Activated CD8-positive, alpha-beta T cell treated with anti-CD3 and anti-CD28 coated beads, Interleukin-2, amount 10 ng/mL, durations not matched to agents 7 days and 5 days (primary cell): ENCODE measurements at places on chromosomes 1 and 21. TPM values are rescaled to one million over a fixed set of nuclear protein-coding genes. Genes with fewer than 3 reads are reported as not detected.

CSF3R gene
- total RNA-seq: 0.05 TPM

OTUD7B gene
- 10.3 TPM for total RNA-seq

MARK1 gene
- total RNA-seq: not detected

PTAFR gene
- 0.47 TPM for total RNA-seq

TRPM2 gene
- 40.9 TPM for total RNA-seq

CRYAA gene
- total RNA-seq: not detected

CA6 gene
- total RNA-seq: 6.4 TPM

KCNE2 gene
- not detected for total RNA-seq

TEX38 gene
- not detected for total RNA-seq

FDPS gene
- 270 TPM for total RNA-seq

TPM3 gene
- 856 TPM for total RNA-seq

PLA2G2F gene
- not detected for total RNA-seq

TIAM1 gene
- total RNA-seq: 41.5 TPM

VSIG8 gene
- total RNA-seq: not detected

EXTL1 gene
- not detected for total RNA-seq

HDGF gene
- 264 TPM for total RNA-seq

AK5 gene
- 1.2 TPM for total RNA-seq

GPR25 gene
- total RNA-seq: 0.39 TPM

ASCL5 gene
- not detected for total RNA-seq

LIPI gene
- total RNA-seq: not detected

PHC2 gene
- 42.2 TPM for total RNA-seq

VASH2 gene
- 0.16 TPM for total RNA-seq

RUNX3 gene
- 147 TPM for total RNA-seq

ROR1 gene
- total RNA-seq: not detected

TBX15 gene
- total RNA-seq: not detected

SZT2 gene
- 57.2 TPM for total RNA-seq

DNASE2B gene
- total RNA-seq: not detected

ADGRB2 gene
- total RNA-seq: 0.37 TPM

FCRL4 gene
- total RNA-seq: not detected

EDN2 gene
- not detected for total RNA-seq

TSPEAR gene
- not detected for total RNA-seq

DYNLT5 gene
- not detected for total RNA-seq

DNAJC28 gene
- 0.40 TPM for total RNA-seq

PGBD5 gene
- total RNA-seq: not detected

CATSPERE gene
- total RNA-seq: 0.37 TPM

PLEKHN1 gene
- total RNA-seq: 2.2 TPM

LRRC53 gene
- not detected for total RNA-seq

ZNF593OS gene
- not detected for total RNA-seq

SPRR2B gene
- total RNA-seq: not detected

SH3BGRL3 gene
- 814 TPM for total RNA-seq

POFUT2 gene
- 13.6 TPM for total RNA-seq

CFAP45 gene
- total RNA-seq: 0.34 TPM

TFF1 gene
- total RNA-seq: not detected

CDA gene
- not detected for total RNA-seq

FYB2 gene
- total RNA-seq: not detected

RNU11 gene
- total RNA-seq: not detected

B3GALT2 gene
- 0.94 TPM for total RNA-seq

FCAMR gene
- not detected for total RNA-seq

RPF1 gene
- 41.6 TPM for total RNA-seq

HSD11B1 gene
- not detected for total RNA-seq

TGFBR3 gene
- total RNA-seq: 3.7 TPM

CDCA8 gene
- total RNA-seq: 102 TPM

LSS gene
- total RNA-seq: 76.1 TPM
